ENCODE measurements at places on chromosomes 6 and 20. TPM values are rescaled to one million over a fixed set of nuclear protein-coding genes. Genes with fewer than 3 reads are reported as not detected.
A peak's percentile ranks its signal among the peaks of the same experiment; 100 is the strongest.

Gene TREML2
- total RNA-seq = not detected

GRCh38 chr6:6193221-6193745, 127.2 kb downstream of the F13A1 start:
- H3K4me3 ChIP-seq = no peak overlapping the region
- H3K27ac ChIP-seq = no peak overlapping the region
- H3K27me3 ChIP-seq = peaks cover 30% of the 10 kb centered on the region
- no peaks in the 10 kb centered on the region for H3K36me3 ChIP-seq
- DNase-seq = no peak

Gene RHAG
- total RNA-seq = not detected

Gene ZC2HC1B
- not detected for total RNA-seq

Gene PHIP
- 25.3 TPM for total RNA-seq

DNA sequence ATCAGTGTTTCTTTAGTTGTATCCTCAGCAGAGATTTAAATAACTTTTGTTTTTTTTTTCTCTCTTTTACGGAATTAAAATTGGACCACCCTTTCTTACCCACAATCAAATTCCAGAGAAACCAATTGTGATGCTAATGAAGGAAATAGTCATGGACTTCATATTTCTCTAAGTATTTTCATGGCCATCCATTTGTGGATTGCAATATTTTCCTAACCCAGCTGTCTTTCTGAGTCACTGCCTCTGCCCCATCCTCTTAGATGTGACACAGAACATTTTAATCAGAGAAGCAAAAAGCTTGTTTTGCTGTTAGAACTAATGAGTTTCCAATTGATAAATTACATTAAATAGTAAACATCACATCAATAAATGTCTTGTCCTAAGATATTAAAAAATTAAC, 405.5 kb upstream of the ADGRB3 start:
- no peak overlapping the region for H3K27ac ChIP-seq
- H3K4me1 ChIP-seq = peaks cover 7% of the 10 kb centered on the region
- DNase-seq = no peak
- H3K36me3 ChIP-seq = no peaks in the 10 kb centered on the region

Gene MEI4
- total RNA-seq = not detected

Gene ZBTB22
- total RNA-seq = 15.5 TPM

DNA sequence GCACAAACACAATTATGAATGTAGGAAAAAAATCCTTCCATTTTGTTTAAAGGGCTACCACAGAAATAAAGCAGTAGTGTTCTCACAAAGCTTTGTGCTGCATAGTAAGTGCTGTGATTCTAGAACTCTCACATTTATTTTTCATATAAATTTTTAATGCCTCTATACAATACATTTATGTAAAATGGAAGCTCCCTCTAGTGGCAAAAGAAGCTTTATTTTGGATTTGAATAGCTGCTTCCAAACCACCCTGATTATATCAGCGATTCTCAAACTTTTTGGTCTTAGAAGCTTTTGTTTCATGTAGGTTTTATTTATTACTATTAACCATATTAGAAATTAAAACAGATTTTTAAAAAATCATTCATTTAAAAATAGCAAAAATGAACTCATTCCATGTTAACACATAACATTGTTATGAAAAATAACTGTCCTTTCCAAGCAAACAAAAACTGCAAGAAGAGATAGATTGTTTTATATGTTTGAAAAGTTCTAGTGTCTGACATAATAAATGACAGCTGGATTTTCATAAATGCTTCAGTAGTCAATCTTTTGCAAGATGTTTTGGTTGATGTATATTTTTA, 38.4 kb downstream of the HS3ST5 start:
- no peaks in the 10 kb centered on the region for H3K36me3 ChIP-seq
- H3K27ac ChIP-seq = no peak overlapping the region
- DNase-seq = peak; percentile 27

DNA sequence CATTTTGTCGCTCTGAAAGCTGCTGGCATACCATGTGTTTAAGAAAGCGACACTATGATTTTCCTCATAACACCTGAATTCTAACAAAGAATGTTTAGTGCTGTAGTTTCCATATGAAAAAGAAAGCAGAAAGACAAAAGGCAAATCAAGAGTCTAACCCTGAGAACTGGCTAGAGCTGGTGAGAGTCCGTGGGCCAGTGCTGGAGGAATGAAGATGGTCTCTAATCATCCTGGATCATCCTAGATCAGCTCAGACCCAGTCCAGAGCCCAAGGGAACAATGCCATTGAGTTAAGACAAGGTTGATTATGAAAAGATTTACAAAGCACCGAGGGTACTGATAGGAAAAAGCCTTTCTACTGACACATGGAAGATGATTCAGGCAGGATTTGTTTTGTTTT, 73.0 kb upstream of the MYLIP start:
- no peaks in the 10 kb centered on the region for H3K27me3 ChIP-seq
- H3K4me3 ChIP-seq = no peak overlapping the region
- H3K4me1 ChIP-seq = no peaks in the 10 kb centered on the region
- no peak overlapping the region for H3K27ac ChIP-seq

DNA sequence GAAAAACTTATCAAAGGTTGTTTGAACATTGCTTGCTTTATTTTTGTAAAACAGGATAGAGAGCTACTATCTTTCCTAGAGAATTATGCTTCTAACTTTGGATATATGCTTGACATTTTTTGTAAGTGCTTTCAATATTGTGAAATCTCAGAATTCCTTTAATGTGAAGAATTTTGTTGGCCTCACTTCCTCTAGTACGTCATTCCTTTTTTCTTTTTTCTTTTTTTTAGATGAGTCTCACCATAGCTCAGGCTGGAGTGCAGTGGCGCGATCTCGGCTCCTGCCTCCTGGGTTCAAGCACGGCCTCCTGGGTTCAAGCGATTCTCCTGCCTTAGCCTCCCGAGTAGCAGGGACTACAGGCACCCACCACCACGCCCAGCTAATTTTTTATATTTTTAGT, 668.1 kb downstream of the RFPL4B start:
- H3K27me3 ChIP-seq = no peaks in the 10 kb centered on the region
- peaks cover 11% of the 10 kb centered on the region for H3K4me1 ChIP-seq
- no peaks in the 10 kb centered on the region for H3K36me3 ChIP-seq
- H3K27ac ChIP-seq = no peak overlapping the region
- H3K4me3 ChIP-seq = no peak overlapping the region

- DNase-seq = no peak
- H3K4me3 ChIP-seq = no peak overlapping the region
Measured at GRCh38 chr20:36547186-36548005, 6.1 kb downstream of the MYL9 start.

Gene PTPRT
- not detected for total RNA-seq

Gene TRIM31
- not detected for total RNA-seq

GRCh38 chr6:19070520-19070919, 683.4 kb downstream of the RNF144B start:
- DNase-seq = no peak
- no peak overlapping the region for H3K4me3 ChIP-seq

GRCh38 chr20:41234546-41234945, 83.0 kb downstream of the ZHX3 start:
- peaks cover 5% of the 10 kb centered on the region for H3K36me3 ChIP-seq
- DNase-seq = no peak
- H3K27ac ChIP-seq = peak overlapping the region; percentile 97
- H3K4me1 ChIP-seq = peaks cover 27% of the 10 kb centered on the region
- H3K27me3 ChIP-seq = no peaks in the 10 kb centered on the region
- H3K4me3 ChIP-seq = no peak overlapping the region

- no peaks in the 10 kb centered on the region for H3K27me3 ChIP-seq
- no peak overlapping the region for H3K4me3 ChIP-seq
- no peaks in the 10 kb centered on the region for H3K4me1 ChIP-seq
- H3K27ac ChIP-seq = no peak overlapping the region
- peaks cover 61% of the 10 kb centered on the region for H3K36me3 ChIP-seq
- no peak for DNase-seq
Measured at GRCh38 chr6:132464538-132465256, 48.2 kb downstream of the STX7 start.
